A549 treated with DMSO at 1 μM for 4 hours (cell line): ENCODE measurements at places on chromosomes 7 and 10. TPM values are rescaled to one million over a fixed set of nuclear protein-coding genes. Genes with fewer than 3 reads are reported as not detected.

The SPDYE2B gene
- 0.05 TPM in 1 of 5 replicates, not detected in the others for total RNA-seq

The COL13A1 gene
- total RNA-seq: 0.16 to 0.62 TPM (median 0.33 TPM) in 5 replicates

The PHYHIPL gene
- 0.24 to 0.54 TPM (median 0.33 TPM) in 5 replicates for total RNA-seq

The WNT8B gene
- 0.07 TPM in 1 of 5 replicates, not detected in the others for total RNA-seq

The HOXA11 gene
- 0.63 to 1.2 TPM (median 0.79 TPM) in 5 replicates for total RNA-seq

The CYP3A7 gene
- total RNA-seq: not detected in 5 replicates

The PRR15 gene
- 1.4 to 2.0 TPM (median 1.5 TPM) in 5 replicates for total RNA-seq

The SUN3 gene
- total RNA-seq: 0.46 TPM in 1 of 5 replicates, not detected in the others

The CTTNBP2 gene
- 0.27 to 0.53 TPM (median 0.41 TPM) in 5 replicates for total RNA-seq

The ZNRF2 gene
- total RNA-seq: 5.2 to 8.3 TPM (median 6.8 TPM) in 5 replicates

The CALHM2 gene
- 4.7 to 6.1 TPM (median 5.3 TPM) in 5 replicates for total RNA-seq

The ADIRF gene
- 0.17 TPM in 1 of 5 replicates, not detected in the others for total RNA-seq

The GPR15LG gene
- total RNA-seq: not detected in 5 replicates

The NUTM2B gene
- total RNA-seq: 0.22 to 0.50 TPM (median 0.31 TPM) in 5 replicates

The MUC12 gene
- 15.5 to 19.1 TPM (median 18.6 TPM) in 5 replicates for total RNA-seq

The FAM25C gene
- total RNA-seq: 0.99 to 2.1 TPM (median 2.0 TPM) in 5 replicates

The ATAD1 gene
- total RNA-seq: 43.7 to 57.0 TPM (median 51.6 TPM) in 5 replicates

The PHYH gene
- 30.6 to 33.7 TPM (median 31.0 TPM) in 5 replicates for total RNA-seq

The DNAAF5 gene
- 36.2 to 54.6 TPM (median 45.3 TPM) in 5 replicates for total RNA-seq

The ADCY1 gene
- total RNA-seq: 1.9 to 3.4 TPM (median 2.4 TPM) in 5 replicates

The IGFBP1 gene
- 21.3 to 32.0 TPM (median 30.9 TPM) in 5 replicates for total RNA-seq

The RPEL1 gene
- total RNA-seq: 0.03 TPM in 1 of 5 replicates, not detected in the others

The HTRA1 gene
- 48.8 to 64.7 TPM (median 56.3 TPM) in 5 replicates for total RNA-seq

The TMEM130 gene
- total RNA-seq: 0.19 to 0.62 TPM (median 0.41 TPM) in 5 replicates

The STK31 gene
- total RNA-seq: 0.31 to 0.51 TPM (median 0.43 TPM) in 5 replicates

The EBLN1 gene
- total RNA-seq: 0.19 TPM in 1 of 5 replicates, not detected in the others
